Glutamatergic neuron (in vitro differentiated cells): ENCODE measurements at places on chromosomes 6 and 20. TPM values are rescaled to one million over a fixed set of nuclear protein-coding genes. Genes with fewer than 3 reads are reported as not detected.

DNA sequence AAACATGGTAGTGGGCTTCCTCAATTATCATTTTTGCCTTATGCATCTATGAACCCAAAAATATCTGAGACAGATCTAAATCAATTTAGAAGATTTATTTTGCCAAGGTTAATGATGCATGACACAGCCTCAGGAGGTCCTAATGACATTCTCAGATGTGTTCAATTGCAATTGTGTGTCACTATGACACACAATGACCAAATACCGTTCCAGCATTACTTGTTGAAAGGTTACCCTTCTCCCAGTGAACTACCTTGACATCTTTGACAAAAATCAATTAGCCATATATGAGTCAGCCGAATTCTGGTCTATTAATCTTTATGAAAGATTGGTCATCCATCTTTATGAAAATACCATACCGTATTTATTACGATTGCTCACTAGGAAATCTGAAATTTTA is 592.5 kb upstream of the GJE1 start:
- DNase-seq, result no peak

- no peak for DNase-seq
Measured at GRCh38 chr6:136788069-136788902, 4.0 kb downstream of the MAP3K5 start.

ARMH2 gene
- 0.54 TPM for total RNA-seq

HTR1E gene
- total RNA-seq, result 0.34 TPM

NNAT gene
- total RNA-seq, result 1,047 TPM

ROMO1 gene
- total RNA-seq, result 103 TPM

CCNC gene
- total RNA-seq, result 49.3 TPM

ZSCAN16 gene
- total RNA-seq, result 20.0 TPM

RNF39 gene
- total RNA-seq, result not detected

WRNIP1 gene
- 46.5 TPM for total RNA-seq
